ENCODE measurements at places on chromosomes 7 and 10. TPM values are rescaled to one million over a fixed set of nuclear protein-coding genes. Genes with fewer than 3 reads are reported as not detected.

Gene IGFBP3
- 164 TPM for total RNA-seq

Gene FAM25C
- not detected for total RNA-seq

Gene SPACDR
- total RNA-seq, result 0.49 TPM

Gene SEMA3C
- total RNA-seq, result 91.0 TPM

Gene PLXNA4
- total RNA-seq, result not detected

Gene HTR5A
- total RNA-seq, result not detected

Gene EIF5AL1
- 0.54 TPM for total RNA-seq

Gene CALHM2
- total RNA-seq, result 4.2 TPM

Measured in MCF 10A (cell line).